BE2C (cell line): ENCODE measurements at places on chromosomes 3 and 15.

DNA sequence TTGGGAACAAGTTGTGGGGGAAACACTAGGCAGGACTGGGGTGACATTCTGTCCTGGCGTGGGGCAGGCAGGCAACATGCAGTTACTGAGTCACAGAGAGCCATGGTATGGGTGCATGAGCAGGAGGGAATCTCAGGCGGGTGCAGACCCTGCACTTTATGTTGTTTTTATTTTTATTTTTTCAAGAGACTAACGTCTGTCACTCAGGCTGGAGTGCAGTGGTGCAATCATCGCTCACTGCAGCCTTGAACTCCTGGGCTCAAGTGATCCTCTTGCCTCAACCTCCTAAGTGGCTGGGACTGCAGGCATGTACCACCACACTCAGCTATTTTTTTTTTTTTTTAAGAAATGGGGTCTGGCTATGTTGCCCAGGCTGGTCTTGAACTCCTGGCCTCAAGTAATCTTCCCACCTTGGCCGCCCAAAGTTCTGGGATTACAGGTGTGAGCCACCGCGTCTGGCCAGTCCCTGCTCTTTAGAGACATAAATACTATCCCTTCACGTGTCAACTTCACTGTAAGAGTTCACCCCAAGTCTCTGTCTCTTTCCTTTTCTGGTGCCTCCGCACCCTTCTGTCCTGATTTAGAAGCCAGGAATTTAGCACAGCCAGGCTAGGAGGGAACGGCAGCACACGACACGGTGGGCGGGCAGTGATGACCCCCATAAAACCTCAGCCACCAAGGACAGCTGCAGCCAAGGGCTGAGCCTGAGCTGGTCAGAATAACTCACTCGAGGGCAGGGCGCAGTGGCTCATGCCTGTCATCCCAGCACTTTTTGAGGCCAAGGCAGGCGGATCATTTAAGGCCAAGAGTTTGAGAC lies 72.8 kb upstream of the IQSEC1 start:
- DNase-seq = no peak

DNA sequence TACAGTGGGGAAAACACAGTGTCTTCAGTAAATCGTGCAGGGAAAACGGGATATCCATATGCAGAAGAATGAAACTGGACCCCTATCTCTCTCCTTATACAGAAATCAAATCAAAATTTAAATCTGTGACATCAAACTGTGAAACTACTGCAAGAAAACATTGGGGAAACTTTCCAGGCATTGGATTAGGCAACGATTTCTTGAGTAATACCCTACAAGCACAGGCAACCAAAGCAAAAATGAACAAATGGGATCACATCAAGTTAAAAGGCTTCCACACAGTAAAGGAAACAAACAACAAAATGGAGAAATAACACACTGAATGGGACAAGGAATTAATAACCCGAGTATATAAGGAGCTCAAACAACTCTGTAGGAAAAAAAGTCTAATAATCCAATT lies 165.3 kb downstream of the PLCL2 start:
- no peak for DNase-seq

- no peak for DNase-seq
Observed at GRCh38 chr3:116001151-116001621, 377.9 kb downstream of the GAP43 start.

- DNase-seq = no peak
Observed at GRCh38 chr15:24944954-24945353, 9.8 kb upstream of the SNRPN start.

GRCh38 chr3:126337980-126338651 lies 19.1 kb downstream of the KLF15 start:
- DNase-seq = no peak
